ENCODE measurements at places on chromosomes 7 and 10.

DNA sequence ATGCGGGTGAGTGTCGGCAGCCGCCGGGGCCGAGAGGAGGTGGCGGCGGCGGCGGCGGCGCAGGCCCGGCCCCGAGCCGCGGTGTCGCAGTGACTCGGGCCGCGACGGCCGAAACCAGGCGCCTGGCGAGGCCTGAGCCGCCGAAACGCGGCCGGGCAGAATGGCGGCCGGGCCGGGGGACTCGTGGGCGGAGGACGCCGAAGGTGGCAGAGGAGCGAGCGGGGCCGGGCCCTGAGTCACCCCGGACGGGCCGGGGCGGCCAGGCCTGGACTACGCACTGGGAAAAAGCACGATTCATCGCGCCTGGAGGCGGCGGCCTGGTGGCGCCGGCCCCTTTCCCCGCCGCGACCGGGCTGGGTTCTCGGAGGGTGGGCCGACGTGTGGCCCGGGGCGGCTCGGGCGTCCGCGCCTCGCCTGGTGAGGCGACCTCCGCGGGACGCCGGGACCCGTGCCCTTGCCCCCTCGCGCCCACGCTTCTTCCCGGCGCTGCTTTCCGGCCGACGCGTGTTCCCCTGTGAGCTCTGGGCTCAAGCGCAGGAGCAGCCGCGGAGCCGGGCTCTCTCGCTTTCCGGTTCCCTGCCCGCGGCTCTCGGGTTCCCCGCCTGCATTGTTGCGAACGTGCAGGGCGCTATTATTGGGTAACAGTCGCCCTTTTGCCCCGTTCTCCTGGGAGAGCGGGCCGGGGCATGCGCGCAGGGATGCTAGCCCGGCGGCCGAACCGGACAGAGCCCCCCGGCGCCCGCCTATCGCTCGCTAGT is 500 bp downstream of the CUL1 start:
- peak; percentile 86 for DNase-seq

DNA sequence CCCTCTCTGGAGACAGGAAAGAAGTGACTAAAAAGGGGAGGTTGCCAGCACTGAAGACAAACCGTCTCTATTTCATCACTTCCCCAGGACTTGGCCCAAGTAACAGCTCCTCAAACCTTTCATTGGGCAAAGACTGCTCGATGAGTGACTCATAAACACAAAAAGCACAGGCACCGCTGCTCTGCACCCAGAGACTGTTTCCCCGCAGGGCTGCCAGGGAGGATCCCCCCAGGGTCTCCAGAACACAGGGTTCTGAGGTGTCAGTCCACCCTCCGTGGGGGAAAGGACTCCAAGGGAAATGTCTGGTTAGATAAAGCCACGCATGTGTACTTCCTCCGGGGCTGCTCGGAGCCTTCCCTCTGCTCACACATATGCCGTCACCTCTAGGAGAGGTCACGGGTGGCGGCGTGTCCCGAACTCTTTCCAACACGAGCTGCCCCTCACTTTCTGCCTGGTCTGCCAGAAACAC is 59.9 kb downstream of the INSIG1 start:
- DNase-seq: no peak

DNA sequence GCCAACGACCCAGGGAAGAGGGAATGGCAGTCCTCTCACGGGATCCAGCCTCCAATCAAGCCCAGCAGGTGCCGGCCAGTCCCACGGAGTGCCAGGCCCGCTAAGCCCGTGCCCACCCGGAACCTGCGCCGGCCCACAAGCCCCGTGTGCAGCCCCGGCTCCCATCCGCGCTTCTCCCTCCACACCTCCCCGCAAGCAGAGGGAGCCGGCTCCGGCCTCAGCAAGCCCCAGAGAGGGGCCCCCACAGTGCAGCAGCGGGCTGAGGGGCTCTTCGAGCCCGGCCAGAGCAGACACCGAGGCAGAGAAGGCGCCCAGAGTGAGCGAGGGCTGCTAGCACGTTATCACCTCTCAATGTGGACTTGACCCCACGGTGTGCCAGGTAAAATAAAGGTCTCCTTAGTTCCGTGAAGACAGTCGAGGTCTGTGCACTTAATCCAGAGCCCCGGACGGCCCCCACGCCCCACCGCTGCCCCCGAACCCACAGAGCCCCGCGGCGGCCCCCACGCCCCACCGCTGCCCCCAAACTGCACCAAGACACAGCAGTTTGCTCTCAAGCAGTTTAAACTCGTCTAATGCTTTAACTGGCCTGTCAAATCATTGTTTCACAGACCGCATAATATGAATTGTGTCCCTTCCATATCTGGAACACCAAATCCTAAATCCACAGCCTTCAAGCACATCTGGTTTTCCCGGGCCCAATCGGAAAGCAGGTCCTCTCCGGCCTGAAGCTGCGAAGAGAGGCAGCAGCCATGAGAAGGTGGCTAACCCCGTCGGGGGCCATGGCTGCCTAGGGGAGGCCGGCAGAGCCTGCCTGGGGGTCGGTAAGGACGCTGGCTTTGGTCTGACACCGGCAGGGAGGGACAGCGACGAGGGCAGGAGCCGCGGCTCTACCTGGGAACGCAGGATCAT is 307.8 kb downstream of the PTPRN2 start:
- peak; percentile 22 for DNase-seq

DNA sequence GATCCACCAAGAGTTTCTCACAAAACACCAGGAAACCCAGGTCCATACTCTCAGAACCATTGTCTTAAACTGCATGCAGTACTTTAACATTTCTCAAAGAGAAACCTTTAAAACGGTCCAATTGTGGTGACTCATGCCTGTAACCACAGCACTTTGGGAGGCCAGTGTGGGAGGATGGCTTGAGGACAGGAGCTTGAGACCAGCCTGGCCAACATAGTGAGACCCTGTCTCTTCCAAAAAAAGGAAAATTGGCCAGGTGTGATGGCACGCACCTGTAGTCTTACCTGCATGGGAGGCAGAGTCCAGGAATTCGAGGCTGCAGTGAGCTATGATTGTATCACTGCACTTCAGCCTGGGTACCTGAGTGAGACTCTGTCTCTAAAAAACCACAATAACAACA is 97.5 kb upstream of the OIT3 start:
- DNase-seq: no peak

DNA sequence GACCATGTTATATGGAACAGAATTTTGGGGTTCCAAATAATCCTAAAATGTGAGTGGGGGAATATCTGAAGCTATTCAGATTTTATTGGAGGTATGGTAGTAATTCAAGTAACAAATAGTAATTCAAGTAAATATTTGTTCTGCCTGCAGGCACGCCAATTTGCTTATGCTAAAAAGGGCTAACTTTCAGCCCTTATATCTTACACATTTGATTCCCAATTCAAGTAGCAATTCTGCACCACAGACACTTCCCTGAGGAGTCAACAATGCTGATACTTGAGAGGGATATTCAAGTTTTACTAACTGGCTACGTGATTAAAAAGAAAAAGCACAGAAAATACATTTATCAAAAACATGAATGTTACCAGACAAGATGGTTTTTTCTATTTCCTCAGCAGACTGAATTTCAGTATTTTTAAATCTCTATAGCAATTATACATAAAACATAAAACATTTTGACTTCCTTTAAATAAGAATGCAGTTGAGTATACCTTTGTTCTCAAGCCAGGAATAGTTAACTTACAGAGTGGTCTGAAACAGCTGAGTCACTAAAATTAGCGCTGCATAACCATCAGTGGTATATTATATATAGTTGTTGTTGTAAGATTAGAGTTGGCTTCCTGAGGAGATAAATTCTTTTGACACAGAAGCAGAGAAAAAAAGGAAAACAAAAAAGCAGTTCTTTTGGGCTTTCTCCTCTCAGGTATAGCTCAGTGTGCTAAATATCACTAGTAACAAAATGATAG is 33.9 kb downstream of the MTPN start:
- DNase-seq: no peak

DNA sequence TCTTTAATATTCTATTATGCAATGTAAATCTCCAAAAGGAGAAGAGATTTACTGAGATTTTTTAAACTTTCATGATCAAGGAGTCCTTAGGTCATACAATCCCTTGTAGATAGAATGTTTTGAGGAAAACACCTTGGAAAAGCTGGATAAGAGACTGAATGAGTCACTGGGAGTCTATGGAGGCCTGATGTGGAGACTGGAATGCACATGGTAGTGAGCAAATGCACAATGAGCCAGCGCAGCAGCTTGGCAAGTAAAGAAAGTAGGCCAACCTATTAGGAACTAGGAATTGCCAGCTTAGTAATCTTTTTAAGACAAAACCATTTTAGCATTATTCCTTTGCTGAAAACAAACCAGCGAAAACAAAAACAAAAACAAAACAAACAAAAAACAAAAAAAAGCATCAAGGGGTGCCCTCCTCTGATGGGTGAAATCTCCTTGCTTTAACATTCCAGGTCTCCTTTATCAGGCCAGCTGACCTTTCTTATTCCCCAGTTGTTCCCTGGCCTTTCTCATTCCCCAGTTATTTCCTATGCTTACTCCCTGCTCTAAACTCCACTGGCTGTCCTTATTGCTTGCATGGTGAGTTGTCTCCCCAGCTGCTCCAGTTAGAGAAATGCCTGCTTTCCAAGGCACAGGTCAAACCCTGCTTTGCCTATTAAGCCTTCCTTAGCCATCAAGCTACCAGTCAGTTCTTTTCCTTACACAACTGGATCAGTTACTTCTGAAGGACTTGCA is 135.8 kb downstream of the PLCE1 start:
- no peak for DNase-seq

GRCh38 chr7:151626422-151627115 is 106.9 kb upstream of the RHEB start:
- DNase-seq: peak; percentile 64

DNA sequence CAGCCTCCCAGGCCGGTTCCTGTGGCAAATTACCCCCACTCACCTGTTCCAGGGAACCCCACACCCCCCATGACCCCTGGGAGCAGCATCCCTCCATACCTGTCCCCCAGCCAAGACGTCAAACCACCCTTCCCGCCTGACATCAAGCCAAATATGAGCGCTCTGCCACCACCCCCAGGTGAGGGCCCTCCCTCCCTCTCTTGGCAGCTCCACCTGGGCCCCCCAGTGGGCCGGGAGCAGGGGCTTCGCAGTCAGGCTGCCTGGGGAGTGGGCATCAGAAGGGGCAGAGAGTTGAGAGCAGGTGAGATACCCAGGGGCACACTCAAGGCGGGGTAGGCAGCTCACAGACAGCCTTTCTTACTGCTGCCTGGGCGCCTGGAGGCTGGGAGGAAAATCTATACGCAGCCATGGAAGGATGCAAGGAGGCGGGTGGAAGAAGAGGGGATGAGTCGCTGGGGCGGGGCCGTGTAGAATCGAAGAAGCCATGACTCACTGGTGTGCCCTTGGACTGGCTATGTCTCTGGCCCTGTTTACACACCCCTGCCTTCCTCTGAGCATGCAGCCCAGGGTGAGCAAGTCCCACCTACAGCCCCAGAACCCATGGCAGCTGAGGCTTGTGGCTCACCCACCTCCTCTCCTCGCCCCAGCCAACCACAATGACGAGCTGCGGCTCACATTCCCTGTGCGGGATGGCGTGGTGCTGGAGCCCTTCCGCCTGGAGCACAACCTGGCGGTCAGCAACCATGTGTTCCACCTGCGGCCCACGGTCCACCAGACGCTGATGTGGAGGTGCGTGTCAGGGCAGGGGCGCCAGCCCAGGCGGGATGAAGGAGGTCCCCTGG is 48.6 kb upstream of the PPIF start:
- DNase-seq: no peak

DNA sequence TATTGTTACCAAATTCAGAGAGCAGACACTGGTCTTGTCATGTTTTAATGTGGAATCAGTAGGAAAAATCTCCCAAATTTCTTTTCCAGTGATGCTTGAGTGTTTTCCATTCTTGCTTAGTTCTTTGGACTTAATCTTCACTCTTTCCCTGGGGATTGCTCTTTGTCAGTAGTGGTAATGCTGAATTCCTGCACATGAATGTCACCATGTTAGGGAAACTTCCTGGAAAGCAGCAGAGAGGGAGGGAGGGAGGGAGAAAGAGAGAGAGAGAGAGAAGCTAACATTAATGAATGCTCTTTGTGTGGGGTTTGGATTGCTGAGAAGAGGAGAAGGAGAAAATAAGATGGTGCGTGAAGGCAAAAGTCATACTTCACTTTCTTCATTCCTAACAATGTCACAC is 295.3 kb upstream of the COBL start:
- no peak for DNase-seq

GRCh38 chr10:123854003-123854402 is 37.6 kb downstream of the CPXM2 start:
- DNase-seq: no peak

- DNase-seq: no peak
These were observed 8.5 kb downstream of the ZDHHC16 start for GRCh38 chr10:97454330-97455036.

GRCh38 chr10:67678335-67678974 is 17.5 kb downstream of the CTNNA3 start:
- no peak for DNase-seq

GRCh38 chr10:287026-287709 is 151.9 kb downstream of the ZMYND11 start:
- no peak for DNase-seq

DNA sequence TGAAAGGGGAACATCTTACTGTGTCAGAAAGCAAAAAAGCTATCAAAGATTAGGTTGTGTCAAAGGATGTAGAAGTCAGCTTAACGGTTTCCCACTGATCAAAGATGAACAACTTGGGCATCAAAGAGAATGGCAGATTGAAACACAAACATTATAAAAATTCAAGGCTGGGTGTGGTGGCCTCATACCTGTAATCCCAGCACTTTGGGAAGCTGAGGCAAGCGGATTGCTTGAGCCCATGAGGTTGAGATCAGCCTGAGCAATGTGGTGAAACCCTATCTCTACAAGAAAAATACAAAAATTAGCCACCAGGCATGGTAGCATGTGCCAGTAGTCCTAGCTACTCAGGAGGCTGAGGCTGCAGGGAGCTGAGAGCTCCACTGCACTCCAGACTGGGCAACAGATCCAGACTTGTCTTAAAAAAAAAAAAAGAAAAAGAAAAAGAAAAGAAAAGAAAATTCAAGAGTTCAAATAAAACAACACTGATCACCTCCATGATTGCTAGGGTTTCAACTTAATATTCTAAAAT is 34.5 kb downstream of the RTKN2 start:
- DNase-seq: no peak

GRCh38 chr7:154767142-154767541 is 235.8 kb downstream of the PAXIP1 start:
- no peak for DNase-seq

DNA sequence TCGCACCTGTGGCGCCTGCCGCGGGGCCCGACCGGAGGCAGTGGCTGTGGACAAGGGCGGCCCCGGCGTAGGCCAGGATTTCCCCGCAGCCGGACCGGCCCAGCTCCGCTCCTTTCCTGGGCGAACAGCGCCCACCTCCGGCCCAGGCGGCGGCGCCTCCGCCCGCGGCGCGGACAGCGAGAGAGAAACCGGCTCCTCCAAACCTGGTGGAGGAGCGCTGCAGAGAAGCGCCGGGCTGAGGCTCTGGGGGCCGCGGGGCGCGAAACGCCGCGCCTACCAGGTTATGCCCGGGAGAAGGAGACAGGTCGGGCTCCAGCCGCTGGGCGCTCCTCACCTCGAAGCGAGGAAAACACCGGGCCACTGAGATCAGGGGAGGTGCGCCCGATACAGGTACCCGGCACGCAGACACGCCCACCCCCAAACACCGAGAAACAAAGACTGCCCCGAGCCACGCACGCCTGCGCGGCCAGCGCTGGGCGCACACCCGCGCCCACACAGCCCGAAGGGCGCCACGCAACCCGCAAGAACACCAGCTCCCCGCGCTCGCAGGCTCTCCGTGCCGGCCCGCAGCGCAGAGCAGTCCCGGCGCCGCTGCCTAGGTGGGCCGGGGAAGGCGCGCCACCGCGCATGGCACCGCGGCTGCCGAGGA is 3.3 kb downstream of the GRID1 start:
- DNase-seq: peak; percentile 94

- DNase-seq: no peak
These were observed 5.8 kb upstream of the GFRA1 start for GRCh38 chr10:116278846-116279245.

GRCh38 chr7:2982831-2983230 is 60.8 kb downstream of the CARD11 start:
- no peak for DNase-seq

GRCh38 chr10:62183442-62183841 is 85.2 kb downstream of the RTKN2 start:
- no peak for DNase-seq

Measured in H7 (cell line).